Stimulated activated naive CD4-positive, alpha-beta T cell (primary cell): ENCODE measurements at places on chromosomes 5 and 9.

DNA sequence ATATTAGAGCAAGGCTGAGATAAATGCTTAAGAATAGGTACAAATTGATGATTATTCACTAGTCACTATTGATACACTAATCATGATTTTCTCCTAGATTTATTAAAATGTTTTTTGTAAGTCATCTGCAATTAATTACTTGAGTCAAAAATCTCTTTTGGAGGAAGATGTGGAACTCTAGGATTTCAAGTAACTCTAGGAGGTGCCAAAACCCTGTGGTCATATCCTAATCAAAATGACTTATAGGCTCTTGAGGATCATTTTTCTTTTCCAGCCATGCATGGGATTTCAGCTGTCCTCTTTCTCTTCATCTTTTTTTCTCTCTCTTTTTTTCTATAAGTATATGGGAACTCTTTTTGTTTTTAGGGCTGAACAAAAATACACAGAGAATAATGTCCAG, 141.8 kb upstream of the CD180 start:
- DNase-seq: no peak

GRCh38 chr5:14331386-14331781, 188.2 kb downstream of the TRIO start:
- DNase-seq: no peak

DNA sequence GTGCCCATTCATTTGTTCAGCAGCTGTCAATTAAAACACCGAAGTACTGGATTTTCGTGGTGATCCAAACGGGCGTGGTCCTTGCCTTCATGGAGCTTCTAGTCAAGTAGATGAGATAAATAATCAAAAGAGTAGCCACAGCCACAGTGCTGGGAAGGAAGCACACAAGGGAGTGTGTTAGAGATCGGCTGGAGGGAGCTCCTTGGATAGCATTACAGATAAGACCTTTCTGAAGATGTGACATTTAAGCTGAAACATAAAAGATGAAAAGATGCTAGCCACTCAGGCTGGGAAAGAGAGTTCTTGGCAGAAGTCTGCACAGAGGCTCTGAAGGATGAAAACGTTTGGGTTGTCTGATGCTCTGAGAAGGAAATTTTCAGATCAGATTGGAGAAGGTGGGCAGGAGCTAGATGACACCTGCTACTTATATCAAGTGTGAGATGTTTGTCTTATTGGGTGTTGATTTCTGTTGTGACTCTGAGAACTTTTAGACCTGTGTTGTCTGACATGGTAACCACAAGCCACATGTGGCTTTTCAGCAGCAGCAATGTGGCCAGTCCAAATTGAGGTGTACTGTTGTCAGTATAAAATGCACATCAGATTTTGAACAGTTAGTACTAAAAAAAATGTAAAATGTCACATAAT, 123.9 kb downstream of the TLE4 start:
- DNase-seq: no peak

DNA sequence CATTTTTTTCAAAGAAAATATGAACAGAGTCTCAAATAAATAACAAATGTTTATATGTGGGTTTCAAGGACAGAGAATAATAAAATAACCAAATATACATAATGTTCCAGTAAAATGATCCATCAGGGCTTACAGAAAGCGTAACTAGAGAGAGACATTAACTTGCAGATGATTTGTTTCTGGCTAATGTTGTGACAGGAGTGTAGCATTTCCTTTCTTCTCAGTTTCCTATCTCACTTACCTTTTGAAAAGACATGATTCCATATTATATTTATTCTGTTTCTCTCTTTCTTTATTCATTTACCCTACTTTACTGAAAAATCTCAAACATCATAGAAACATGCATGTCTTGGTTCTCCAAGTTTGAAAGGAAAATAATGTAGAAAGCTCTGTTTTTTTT, 451.3 kb upstream of the CDH9 start:
- DNase-seq: no peak

DNA sequence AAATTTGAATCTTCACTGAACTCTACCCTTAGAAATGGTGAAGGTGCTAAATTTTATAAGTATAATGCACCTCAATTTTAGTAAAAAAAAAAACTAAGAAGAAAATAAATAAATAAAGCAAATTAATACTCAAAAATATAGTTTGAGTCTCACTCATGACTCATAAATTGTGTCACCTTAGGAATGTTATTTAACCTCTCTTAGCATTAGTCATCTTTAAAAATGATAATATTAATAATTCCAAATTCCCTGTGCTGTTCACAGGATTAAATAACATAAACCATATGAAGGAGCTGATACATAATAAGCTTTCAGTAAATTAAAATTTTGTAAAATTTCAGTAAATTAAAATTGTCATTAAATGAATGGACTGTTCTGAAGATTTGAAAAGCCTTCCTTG, 339.8 kb upstream of the RGMB start:
- no peak for DNase-seq

GRCh38 chr5:173035904-173036707, 20.0 kb upstream of the CREBRF start:
- no peak for DNase-seq

GRCh38 chr9:78121488-78121887, 89.9 kb upstream of the GNAQ start:
- peak; percentile 46 for DNase-seq

- no peak for DNase-seq
These were observed 25.3 kb upstream of the ISOC1 start for GRCh38 chr5:129069292-129069691.

- DNase-seq: no peak
These were observed 76.1 kb upstream of the SAP30L start for GRCh38 chr5:154369682-154370081.

DNA sequence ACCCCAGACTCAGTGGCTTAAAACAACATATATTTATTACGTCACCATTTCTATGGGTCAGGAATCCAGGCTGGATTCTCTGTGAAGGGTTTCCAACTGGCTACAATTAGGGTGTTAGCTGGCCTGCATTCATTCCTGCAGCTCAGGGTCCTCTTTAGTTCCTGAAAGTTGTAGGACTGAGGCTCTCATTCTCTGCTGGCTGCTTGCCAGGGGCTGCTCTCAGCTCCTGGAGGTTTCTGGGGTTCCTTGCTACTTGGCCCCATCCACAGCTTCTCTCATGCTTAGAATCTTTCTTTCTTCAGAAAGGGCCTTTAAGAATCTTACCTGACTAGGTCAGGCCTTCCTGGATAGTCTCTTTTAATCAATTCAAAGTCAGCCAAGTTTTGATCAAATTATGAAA, 424.6 kb downstream of the GADD45G start:
- DNase-seq: no peak

- DNase-seq: peak; percentile 4
These were observed 865.4 kb upstream of the ACO1 start for GRCh38 chr9:31519011-31519410.

DNA sequence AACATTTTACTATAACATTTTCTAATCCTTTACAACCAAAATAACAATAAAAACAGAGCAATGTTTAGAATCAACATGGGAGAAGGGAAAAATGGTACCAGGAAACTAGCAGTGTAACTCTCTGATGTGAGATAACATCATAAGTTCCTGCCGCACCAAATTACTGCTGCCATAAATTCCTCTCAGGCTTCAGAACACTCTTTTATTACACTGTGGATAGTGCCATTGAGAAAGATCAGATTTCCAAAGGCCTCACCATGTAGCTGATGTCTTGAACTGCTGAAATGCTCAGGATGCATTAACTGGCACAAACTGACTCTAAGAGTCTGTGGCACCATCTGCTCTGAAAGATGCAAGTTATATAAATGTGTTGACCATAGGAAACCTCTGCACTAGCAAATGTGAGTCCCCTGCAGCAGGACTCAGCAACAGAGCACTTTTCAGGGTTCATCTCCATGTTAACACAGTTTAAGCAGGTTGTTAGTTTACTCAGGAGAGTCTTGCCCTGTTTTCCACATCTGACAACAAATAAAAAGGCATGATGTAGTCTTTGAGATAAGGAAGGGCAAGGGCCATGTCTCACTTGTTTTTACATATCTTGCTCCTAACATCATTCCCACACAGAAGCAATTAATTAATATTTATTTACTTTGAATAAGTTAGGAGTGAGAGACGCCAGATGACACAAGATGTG, 218.1 kb downstream of the CETN3 start:
- DNase-seq: no peak

DNA sequence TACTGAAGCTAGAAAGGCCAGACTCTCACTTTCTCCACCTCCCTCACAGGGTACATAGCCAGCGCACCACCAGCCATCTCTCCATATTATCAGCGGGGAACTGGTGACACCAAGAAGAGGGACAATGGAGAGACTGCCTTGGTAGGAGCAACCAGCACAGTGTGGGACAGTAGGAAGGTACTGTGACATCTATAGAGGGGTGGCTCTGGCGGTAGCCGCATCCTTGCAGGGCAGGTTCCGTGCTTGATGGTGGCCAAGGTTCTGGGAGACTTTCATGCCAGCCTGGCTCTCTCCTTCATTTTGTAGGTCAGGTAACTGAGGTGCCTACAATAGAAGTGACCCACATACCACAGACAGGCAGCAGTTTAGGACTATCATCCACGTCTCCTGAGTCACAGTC, 65.5 kb upstream of the SMIM23 start:
- DNase-seq: no peak

GRCh38 chr9:85895685-85896084, 45.3 kb upstream of the NAA35 start:
- DNase-seq: no peak

DNA sequence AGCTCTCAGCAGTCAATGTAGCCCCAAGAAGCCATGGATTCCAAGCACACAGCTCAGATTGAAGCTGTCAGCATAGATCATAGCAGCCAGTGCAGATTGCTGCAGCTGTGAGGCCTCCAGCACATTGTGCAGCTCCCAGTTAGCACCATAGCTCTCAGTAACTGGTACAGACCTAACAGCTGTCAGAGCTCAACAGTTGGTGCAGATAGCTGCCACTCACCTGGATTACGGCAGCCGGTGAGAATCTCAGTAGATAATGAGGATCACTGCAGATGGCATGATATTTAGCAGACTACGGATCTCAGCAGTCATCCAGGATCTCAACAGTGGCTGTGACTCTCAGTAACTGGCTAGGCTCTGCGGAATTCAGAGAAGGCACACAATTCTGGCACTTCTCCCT, 500.4 kb downstream of the TUSC1 start:
- no peak for DNase-seq

- DNase-seq: no peak
These were observed 29.8 kb downstream of the WDR36 start for GRCh38 chr5:111121926-111122325.

- DNase-seq: no peak
These were observed 403.1 kb upstream of the ZNF608 start for GRCh38 chr5:125149527-125149926.

- DNase-seq: no peak
These were observed 472.0 kb upstream of the WWC1 start for GRCh38 chr5:167819406-167819805.

DNA sequence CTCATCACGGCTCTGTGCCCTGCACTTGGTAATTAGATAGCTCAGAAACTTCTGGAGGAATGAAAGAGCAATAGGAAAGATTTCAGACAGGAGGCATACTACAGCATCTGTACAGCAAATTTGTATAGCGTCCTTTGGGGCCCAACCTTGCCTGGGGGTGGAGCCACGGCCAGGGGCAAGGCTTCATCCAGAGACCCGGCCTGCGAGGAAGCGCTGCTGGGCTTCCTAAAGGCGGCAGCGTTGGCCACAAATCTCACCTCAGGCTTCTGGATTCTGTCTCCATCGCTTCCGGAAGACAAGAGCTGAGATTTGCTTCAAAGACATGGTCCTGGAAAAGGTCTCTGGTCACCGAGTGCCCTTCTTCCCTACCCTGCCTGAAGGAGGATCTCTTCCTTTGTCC, 12.2 kb upstream of the SPATA31D1 start:
- DNase-seq: no peak

DNA sequence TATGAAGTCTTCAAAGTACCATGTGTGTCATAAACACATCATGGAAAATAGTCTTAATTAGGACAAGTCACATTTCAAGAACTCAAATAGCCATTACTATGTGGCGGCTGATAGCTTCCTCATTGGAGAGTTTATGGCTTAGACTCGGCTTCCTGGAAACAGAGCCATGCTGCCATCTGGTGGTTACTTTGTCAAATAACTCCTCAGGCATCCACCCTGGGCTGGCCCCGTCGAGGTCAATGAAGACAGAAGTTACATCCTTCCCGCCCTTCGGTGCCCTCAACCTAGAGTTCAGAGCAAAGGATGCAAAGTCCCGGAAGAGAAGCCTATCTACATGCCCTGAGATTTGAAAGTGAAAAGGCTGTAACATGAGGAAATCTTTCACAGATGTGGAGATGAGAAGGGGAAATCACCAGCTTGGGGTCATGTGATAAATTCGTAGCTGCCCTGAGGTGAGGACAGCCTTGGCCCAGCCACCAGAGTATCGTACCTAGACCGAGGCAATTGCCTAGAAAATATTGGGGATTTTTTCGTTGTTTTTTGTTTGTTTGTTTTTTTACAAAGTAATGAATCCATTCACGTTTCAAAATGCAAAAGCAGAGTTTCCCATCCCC, 45.5 kb upstream of the ZNF169 start:
- DNase-seq: peak; percentile 59

DNA sequence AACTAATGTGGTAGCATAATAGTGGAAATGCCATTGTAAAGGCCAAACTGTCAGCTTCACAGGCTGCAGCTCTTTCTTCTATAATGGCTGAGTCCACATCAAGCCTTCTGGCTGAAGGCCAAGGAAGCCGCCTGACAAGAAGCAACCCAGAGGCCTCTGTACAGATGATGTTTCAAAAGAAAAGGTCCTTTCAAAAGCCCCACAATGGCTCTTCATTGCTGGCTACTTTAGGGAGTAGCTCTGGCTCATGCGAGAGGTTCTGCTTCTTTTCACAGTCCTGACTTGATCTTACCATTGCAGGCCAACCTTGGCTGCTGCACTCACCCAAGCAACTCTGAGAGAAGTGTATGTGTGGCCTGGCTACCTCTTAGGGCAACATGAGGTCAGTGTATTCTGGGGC, 54.5 kb upstream of the EQTN start:
- no peak for DNase-seq

DNA sequence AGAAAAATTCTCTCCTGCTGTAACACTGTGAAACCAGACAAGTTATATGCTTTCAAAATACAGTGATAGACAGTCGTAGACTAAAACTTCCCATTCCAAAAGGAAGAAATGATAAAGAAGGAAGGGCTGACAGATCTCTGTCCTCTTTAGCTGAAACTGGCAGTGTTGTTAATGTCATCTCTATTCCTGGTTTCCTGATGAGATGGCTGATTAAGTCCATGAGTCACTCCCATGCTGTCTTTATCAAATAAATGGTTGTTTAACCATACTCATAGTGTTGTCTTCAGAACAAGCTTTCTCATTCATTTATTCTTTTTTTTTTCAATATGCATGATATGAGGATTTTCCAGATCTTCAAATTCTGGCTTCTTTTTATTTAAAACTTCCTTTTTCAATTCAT, 952.2 kb upstream of the WWC1 start:
- no peak for DNase-seq

GRCh38 chr9:27183131-27183530, 74.1 kb downstream of the TEK start:
- DNase-seq: no peak

DNA sequence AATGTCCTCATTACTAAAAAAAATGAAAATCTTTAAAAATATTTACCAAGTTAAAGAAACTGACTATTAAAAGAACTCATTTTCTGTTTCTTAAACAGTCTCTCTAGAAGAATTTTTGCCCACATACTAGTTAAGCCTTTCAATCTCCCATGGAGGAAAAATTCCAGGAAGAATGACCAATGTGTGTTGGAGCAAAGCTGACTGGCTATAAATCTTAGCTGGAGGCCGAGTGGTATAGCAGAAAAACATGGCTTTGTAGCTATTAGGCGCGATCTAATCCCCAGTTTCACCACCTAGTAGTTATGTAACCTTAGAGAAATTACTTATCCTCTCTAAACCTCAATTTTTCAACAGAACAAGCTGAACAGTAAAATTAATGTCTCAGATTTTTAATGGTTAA, 135.5 kb upstream of the PRLR start:
- DNase-seq: no peak
